T-cell (primary cell): ENCODE measurements at places on chromosomes 3 and 15.

DNA sequence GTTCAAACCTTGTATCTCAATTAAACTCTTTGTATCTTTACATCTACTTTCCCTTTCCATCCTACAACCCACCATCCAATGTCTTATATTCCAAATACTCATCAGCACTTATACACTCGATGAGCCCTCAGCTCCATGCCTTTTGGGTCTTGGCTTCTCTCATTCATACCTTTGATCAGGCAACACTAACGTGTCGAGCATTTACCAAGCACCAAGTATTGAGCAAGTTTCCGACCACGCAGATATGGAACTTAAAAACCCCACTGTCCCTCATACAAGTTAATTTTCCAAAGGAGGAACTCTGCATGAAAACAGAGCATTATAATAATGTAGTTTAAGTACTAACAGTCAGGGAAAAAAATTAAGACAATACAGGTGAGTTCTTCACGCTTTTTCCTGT, 102.8 kb downstream of the IL1RAP start:
- no peak for DNase-seq

DNA sequence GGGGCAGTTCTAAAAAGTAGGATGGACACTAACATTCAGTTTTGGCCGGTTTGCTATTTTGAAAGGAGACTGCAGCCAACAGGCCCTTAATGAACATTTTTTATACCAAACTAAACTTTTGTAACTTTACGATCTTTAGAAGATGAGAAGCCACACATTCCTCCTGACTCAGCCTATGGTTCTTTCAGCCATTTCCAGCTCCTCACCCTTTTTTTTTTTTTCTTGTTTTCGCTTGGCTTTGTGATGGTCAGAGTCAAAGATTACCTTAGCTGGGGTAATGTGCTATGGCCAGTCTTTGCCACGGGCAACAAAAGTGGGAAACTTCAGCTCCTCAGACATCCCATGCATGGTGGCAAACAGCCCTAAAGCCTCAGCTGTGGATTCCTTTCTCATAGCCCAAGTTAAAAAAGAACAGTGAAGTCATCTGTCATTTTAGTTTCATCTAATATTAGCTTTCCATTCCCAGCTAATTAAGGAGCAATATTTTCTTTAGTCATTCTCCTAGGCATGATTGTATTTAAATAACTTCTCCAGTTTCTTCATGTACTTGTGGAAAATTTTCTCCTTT, 368.7 kb downstream of the MFSD1 start:
- DNase-seq = no peak

GRCh38 chr3:153614563-153614962, 452.5 kb downstream of the RAP2B start:
- no peak for DNase-seq

GRCh38 chr3:187370051-187370450, 1.9 kb downstream of the RTP4 start:
- no peak for DNase-seq

DNA sequence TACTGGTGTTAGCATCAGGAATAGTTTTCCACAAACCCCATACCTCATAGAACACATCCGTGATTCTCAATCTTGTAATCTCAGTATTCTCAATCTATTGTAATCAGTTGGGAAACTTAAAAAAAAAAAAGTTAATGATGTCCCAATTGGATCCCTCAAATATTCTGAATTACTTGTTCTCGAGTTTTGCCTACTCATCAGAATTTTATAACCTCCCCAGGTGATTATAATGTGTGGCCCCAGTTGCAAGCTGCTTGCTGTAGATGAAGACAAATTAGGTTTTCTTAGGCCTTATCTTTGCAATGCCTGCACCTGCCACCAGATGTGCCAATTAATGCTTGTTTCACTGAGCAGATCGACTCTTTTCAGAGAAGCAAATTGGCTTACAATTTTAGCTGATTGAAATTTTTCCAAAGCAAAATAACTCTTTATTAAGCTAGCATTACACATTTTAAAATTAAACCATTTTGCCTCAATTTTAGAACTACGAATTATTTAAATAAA, 19.0 kb upstream of the DIPK2A start:
- no peak for DNase-seq

DNA sequence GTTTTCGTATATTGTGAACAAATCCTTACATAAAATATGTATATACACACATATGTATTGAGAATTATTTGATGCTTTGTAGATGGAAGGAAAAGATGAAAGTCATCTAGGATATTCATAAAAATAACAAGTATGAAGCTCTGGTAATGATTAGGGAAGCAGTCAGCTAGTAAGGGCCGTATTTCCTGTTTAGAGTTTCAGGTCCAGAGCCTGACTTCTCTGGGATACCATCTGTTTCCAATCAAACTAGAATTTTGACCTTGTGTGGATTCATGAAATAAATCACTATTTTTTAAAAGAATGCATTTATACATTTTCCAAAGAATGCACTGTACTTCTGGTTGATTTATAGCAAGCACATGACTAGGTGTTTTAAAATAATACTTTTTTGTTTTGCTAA, 156.1 kb upstream of the CGNL1 start:
- DNase-seq = no peak

GRCh38 chr3:80771085-80771484, 990.4 kb downstream of the GBE1 start:
- no peak for DNase-seq

GRCh38 chr15:74792227-74793016, 10.5 kb downstream of the CSK start:
- DNase-seq = no peak

DNA sequence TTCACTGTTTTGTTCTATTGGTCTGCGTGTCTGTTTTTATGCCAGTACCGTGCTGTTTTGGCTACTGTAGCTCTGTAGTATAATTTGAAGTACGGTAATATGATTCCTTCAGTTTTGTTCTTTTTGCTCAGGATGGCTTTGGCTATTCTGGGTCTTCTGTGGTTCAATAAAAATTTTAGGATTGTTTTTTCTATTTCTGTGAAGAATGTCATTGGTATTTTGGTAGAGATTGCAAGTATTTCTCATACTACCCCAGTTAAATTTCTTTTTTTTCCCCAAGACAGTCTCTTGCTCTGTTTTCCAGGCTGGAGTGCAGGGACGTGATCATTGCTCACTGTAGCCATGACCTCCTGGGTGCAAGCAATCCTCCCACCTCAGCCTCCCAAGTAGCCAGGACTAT, 53.4 kb downstream of the STARD9 start:
- no peak for DNase-seq

GRCh38 chr3:29280404-29281093, at the start of gene RBMS3:
Gene RBMS3, plus strand, starts transcription at chr3:29281071.
- DNase-seq = peak; percentile 5

GRCh38 chr3:76943058-76943457, 96.8 kb upstream of the ROBO2 start:
- DNase-seq = no peak

- no peak for DNase-seq
Observed at GRCh38 chr15:83365370-83365938, 81.0 kb upstream of the BNC1 start.

DNA sequence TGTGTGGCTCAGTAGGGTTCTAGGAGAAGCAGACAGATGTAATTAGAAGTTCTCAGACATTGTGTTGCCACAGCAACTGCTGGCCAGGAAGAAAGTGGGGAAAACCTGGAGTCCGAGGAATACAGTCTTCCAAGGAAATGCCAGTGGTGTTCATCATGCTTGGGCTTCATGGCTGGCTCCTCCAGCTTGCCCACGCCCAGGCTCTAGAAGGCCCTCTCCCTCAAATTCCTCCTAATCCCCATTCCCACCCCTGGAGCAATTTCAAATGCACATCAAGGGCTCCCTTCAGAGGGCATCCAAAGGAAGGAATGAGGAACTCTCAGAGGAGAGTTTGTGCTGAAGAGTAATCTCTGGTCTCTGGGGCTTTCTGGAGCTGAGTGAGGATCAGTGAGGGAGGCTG, 21.9 kb downstream of the FSTL1 start:
- DNase-seq = no peak

DNA sequence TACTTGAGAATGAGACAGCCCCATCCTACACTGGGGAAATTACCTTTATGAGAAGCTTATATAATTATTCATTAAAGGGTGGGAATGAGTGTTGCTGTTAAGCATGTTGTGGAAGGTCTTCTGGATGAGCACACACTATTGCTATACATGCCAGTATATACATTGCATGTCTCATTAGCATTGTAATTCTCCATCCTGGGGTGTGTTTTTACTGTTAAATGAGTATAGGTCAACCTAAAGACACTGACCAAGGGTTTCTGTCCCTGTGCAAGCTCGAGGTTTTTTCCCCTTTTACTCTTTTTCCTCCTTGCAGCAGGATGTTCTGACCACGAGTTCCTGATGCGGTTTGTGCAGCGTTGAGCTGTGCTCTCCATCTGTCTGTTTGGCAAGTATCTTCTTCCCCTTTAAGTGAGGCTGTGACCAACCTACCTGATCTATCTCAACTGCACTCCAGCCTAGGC, 7.2 kb upstream of the IVD start:
- DNase-seq = no peak

DNA sequence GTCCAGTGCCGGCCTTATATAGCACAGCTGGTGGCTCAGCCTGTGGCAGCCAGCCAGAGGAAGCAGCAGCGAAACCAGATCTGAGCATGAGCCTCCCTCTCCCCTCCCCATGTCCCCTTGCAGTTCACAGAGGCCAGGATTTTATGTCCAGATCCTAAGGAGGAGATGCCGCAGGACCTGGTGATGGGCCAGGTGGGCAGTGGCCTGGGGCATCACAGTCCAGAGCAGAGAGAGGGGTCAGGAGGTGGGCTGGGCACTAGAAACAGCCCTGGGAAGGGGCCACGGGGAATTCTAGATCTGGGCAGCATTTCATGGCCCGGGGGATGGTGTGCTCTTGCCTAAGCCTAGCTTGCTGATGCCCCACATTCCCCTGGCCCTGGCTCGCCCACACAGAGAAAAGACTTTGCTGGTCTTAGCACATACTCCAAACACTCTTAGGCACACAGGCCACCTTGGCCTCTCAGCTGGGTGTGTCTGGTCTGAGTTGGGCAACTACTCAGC, 259 bp upstream of the CILP start:
- no peak for DNase-seq

DNA sequence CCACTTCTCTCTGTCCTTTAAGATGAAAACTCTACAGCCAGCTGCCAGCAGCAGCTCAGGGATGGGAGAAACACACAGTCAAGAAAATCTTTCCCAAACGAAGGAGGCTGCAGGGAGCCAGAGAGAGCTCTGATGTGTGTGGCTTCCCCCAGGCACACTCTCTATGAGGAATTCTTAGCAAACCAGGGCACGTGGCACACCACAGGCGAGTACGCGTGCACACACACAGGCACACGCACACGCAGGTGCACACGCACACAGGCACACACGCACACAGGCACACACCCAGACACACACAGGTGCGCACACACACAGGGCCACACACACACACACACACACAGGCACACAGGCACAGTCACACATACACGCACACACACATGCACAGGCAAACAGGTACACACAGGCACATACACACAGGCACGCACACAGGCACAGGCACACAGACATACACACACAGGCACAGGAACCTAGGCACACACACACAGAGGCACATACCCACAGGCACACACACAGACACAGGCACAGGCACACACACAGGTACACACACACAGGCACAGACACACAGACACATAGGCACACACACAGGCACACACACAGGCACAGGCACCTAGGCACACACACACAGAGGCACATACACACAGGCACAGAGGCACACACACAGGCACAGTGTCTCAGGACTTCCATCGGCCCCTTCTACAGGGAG, 91.5 kb upstream of the ATP2B2 start:
- DNase-seq = no peak

GRCh38 chr3:14791343-14791945, 27.3 kb upstream of the FGD5 start:
- peak; percentile 43 for DNase-seq

DNA sequence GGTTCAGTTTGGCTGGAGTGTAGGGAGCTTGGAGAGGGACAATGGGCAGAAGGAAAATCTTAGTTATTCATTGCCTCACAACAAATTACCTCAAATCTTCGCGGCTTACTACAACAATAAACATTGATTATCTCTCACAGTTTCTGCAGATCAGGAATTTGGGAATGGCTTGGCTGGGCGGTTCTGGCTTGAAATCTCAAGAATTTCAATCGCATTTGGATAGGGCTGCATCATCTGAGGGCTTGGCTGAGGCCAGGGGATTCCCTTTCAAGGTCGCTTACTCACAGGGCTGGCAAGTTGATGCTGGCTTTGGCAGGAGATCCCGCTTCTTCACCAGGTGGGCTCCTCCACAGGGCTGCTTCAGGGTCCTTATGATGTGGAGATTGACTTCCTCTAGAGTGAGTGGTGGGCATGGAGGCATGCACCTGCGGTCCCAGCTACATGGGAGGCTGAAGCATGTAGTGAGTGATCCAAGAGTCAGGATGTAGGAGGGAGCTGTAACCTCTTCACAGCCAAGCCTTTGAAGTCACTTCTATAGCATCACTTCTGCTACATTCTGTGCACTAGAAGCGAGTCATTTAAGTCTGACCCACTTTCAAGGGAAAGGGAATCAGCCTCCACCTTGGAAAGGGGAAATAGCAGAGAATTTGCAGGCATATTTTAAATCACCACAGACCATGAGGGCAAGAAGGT, 63.1 kb downstream of the CDC25A start:
- DNase-seq = no peak

DNA sequence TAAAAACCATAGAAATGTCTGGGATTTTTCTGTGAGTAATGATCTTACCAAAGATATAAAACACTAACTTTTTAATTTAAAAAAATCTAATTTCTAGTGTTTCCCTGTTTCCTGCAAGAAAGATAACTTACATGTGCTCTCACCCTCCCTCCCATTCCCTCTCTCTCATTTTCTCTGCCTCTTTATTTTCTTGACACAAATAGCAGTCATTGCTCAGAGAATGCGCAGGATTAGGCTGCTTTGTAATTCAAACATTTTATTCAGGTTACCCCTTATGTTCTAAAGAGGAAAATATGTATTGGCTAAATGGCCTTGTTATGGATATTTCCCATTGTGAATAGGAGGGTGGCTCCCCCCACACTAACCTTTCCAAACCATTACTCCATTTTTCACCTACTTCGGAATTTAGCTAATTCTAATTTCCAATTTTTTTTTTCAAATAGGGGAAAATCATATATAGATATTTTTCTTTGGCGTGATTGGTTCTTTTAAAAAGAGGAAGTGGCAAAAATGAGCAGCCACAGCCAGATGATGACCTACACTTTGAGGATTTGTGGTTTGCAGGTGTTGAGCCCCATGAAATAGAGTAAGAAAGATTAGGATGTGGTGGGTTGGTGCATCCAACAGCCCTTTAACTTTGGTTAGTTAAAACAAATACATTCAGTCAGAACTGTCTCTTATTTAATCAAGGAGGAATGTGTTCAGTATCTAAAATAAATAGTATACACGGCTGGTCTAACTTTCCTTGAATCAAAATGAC, 554.4 kb downstream of the IGSF11 start:
- DNase-seq = no peak

GRCh38 chr3:25689226-25689625, 24.5 kb upstream of the TOP2B start:
- no peak for DNase-seq
